IgD-negative memory B cell (primary cell): ENCODE measurements at places on chromosomes 16 and 17. TPM values are rescaled to one million over a fixed set of nuclear protein-coding genes. Genes with fewer than 3 reads are reported as not detected.

HBZ gene
- polyA plus RNA-seq, result not detected

TMED6 gene
- not detected for polyA plus RNA-seq

MKS1 gene
- 5.9 TPM for polyA plus RNA-seq

MEOX1 gene
- polyA plus RNA-seq, result not detected

RPUSD1 gene
- polyA plus RNA-seq, result 39.5 TPM

SSTR5 gene
- not detected for polyA plus RNA-seq

TM4SF5 gene
- polyA plus RNA-seq, result not detected

NAGS gene
- 0.64 TPM for polyA plus RNA-seq

ADAM11 gene
- not detected for polyA plus RNA-seq

ANKS4B gene
- not detected for polyA plus RNA-seq

TMEM114 gene
- polyA plus RNA-seq, result not detected

RPL38 gene
- polyA plus RNA-seq, result 2,084 TPM

KRT15 gene
- not detected for polyA plus RNA-seq

MMP25 gene
- polyA plus RNA-seq, result 0.40 TPM

TMEM235 gene
- not detected for polyA plus RNA-seq

RETREG3 gene
- 105 TPM for polyA plus RNA-seq

TLCD3B gene
- polyA plus RNA-seq, result not detected

IRX3 gene
- not detected for polyA plus RNA-seq

GNG13 gene
- polyA plus RNA-seq, result not detected

C16orf86 gene
- polyA plus RNA-seq, result 8.2 TPM

QPRT gene
- not detected for polyA plus RNA-seq
